ENCODE measurements at places on chromosomes 6 and 20.
A peak's percentile ranks its signal among the peaks of the same experiment; 100 is the strongest.

GRCh38 chr6:31175971-31176370, 5.5 kb upstream of the POU5F1 start:
- no peak for DNase-seq

- DNase-seq, result no peak
These were observed 336.4 kb downstream of the CDH26 start for GRCh38 chr20:60294632-60295031.

GRCh38 chr20:33373735-33374605, 27.3 kb downstream of the CDK5RAP1 start:
- DNase-seq, result no peak

DNA sequence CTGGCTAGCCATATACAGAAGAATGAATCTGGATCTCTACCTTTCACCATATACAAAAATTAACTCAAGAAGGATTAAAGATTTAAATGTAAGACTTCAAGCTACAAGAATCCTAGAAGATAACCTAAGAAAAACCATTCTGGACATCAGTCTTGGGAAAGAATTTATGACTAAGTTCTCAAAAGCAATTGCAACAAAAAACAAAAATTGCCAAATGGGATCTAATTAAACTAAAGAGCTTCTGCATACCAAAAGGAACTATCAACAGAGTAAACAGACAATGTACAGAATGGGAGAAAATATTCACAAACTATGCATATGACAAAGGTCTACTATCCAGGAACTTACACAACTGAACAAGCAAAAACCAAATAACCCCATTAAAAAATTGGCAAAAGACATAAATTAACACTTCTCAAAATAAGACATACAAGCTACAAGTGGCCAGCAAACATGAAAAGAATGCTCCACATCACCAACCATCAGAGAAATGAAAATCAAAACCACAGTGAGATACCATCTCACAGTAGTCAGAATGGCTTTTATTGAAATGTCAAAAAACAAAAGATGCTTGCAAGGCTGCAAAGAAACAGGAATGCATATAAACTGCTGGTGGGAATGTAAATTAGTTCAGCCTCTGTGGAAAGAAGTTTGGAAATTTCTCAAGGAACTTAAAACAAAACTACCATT, 66.8 kb upstream of the RSPO3 start:
- no peak for DNase-seq

- no peak for DNase-seq
These were observed 35.0 kb downstream of the MYLK4 start for GRCh38 chr6:2715737-2716136.

DNA sequence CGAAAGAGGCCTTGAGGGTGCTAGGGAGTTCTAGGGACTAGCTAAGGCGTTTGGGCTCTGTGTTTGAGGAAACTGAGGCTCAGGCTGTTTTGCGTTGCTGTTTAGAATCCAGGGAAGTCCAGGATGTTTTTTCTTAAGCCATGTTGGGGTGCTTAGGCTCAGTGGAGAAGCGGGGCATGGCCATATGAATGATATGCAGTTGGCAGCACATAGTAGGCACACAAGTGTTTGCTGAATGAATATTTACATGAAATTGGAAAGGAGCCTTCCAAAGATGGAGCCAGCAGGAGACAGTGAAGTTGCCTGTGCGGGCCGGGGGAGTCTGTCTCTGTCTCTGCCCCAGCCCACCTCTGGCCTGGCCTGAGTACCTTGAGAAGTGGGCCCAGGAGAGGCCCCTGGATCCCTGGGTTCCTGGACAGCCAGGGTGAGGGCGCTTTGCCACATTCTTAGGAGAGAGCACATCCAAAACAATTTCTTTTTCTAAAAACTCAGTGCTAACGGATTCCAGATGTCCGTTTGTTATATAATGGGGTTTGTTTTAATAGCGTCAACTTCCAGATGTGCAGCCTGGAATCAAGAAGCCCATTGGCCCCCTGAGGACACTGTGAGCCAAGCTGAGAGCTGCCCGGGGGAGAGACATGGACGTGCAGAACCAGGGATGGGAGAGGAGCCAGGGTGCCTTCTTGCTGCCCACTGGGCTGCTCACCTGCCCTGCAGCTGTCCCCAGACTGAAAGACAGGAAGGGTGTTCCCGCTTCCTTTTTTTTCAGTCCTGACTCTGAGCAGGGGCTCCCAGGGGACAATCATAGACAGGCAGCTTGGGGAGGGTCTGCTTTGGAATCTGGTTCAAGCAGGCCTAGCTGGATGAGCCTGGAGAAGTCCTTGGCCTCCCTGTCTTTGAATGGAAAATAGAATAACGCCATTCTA, 20.1 kb upstream of the EMILIN3 start:
- DNase-seq, result no peak

- DNase-seq, result no peak
These were observed 11.7 kb downstream of the SMLR1 start for GRCh38 chr6:130838951-130839350.

DNA sequence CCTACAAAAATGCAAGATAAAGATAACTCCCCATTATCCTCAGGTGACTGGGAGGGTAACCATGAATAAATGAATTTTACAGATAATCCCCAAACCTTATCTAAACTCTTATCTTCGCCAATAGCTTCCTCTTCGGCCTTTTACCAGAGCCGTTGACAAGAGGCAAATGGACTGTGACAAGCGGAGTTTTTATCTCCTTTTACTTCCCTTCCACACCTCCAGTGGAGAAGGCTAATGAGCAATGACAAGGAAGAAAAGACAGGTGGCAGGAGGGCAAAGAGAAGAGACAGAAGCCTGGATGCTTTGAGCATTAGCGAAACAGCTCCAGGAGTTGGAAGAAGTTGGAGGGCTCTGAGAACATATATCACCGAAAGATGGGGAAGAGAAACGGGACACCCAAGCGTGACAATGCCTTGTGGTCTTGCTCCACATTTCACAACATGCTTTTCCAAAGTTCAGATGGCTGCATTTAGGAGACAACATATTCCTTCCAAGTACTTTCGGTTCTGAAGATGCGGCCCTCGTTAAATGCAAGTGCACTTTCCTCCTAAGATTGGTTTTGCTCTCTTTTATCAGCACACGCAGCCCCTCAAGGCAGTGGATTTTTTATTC, 69.2 kb downstream of the PRDM1 start:
- DNase-seq, result no peak

DNA sequence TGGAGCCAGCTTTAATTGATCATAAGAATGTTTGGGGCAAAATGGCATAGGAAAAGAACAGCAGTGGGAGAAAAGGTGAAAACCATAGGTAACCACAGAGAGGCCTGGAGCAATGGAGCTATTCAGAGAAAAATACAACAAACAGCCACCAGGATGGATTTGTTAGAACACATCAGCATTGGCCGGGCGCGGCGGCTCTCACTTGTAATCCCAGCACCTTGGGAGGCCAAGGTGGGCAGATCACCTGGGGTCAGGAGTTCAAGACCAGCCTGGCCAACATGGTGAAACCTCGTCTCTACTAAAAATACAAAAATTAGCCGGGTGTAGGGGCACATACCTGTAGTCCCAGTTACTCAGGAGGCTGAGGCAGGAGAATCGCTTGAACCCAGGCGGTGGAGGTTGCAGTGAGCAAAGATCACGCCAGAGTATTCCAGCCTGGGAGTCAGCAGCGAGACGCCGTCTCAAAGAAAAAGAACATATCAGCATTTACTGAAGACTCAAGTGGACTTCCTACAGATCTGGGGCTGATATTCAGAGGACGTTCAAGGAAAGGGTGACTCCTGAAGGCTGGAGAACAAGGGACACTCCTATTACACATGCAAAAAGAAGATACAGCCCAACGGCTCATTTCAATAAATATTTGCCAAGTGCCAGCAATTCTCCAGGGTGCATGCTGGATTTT, 20.2 kb downstream of the SNHG17 start:
- DNase-seq, result no peak

DNA sequence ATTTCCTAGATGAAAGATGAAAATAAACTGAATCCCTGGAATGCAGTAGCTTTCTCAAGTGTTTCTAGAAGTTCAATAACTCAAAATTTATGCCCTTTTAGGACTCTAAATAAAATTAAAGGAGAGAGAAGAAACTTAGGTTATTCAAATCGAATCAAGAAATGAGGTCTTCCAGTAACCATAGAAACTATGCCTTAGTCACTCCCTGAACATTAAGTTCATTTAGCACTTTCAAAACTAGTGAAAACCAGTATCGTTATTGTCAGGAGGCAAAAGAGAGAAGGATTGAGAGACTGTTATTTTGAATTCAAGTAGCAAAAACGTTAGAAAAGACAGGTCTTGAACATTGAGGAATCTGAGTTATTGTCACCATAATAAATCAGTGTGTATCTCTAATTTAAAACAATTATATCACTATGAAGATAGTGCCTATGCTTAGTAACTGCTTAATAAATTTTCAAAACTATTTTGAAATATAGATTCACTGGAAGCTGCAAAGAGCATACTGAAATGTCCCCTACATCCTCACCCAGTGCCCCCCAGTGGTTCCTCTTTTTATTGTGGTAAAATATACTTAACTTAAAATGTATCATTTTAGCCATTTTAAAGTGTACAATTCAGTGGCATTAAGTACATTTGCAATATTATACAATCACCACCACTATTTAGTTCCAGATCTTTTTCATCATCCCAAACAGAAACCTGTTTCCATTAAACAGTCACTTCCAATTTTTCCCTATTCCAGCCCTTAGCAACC, 4.6 kb downstream of the RPP21 start:
- no peak for DNase-seq

- DNase-seq, result no peak
These were observed 10.8 kb downstream of the DDX27 start for GRCh38 chr20:49230021-49230420.

DNA sequence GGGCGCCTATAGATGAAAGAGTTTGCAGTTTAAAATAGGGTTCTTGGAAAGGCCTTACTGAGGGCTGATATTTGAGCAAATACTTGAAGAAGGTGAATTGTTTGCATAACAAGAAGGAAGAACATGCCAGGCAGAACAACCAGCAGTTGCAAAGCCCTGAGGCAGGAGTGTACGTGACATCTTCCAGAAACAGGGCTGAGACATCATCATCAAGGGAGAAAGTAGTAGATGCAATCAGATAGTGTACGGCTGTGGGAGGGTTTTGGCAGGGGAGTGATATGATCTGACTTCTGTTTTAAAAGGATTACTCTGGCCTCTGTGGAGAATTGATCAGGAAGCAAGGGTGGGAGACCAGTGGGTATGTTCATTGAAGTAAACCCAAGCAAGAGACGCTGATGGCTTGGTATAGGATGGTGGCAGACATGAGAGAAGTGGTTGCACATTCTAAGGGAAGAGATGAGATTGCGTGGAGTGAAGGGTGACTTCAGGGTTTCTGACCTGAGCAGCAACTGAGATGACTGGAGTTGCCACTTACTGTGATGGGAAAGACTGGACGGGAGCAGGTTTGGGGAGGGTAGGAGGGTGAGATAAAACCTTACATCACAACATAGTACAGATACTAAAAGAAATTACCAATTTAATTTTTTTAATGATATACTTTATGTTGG, 28.8 kb downstream of the RIOK1 start:
- no peak for DNase-seq

DNA sequence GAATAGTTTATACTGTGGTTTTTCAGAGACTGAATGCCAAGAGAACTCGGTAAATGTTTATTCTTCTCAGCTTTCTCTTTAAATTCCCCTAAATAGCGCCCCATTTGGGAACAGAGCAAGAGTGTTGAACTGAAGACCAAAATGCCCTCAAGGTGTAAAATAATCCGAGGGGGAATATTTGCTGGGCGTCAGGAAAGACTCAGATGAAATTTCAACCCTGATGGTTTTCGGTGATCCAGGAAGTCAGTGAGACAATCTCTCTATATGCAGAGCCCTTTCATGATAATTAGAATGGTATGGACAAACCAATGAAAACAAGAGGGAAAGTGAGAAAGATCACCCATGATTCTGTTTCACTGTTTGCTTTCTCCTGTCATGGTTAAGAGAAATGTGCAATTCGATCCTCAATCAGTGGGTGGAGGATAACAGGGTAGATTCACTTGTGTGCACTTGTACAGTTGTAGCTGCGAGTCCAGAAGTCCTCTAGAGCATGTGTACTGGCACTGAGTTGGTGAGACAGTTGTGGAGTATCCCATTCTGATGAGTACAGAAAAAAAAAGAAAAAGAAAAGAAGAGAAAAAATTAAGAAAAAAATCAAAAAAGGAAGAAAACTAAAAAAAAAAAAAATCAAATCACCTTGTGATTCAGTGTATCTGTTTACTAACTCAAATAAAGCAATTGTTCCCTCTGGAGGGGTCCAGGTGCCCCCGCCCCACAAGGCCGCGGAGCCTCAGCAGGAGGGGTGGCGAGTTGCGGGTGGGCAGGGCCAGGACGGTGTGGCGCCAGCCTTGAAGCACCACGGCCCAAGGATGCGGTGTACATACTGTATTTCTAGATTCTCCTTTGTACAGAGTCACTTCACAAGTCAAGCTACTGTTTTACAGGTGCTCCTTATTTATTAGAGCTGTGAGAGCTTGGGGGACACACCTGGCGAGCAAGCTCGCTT, 164.9 kb downstream of the SCML4 start:
- DNase-seq, result no peak

DNA sequence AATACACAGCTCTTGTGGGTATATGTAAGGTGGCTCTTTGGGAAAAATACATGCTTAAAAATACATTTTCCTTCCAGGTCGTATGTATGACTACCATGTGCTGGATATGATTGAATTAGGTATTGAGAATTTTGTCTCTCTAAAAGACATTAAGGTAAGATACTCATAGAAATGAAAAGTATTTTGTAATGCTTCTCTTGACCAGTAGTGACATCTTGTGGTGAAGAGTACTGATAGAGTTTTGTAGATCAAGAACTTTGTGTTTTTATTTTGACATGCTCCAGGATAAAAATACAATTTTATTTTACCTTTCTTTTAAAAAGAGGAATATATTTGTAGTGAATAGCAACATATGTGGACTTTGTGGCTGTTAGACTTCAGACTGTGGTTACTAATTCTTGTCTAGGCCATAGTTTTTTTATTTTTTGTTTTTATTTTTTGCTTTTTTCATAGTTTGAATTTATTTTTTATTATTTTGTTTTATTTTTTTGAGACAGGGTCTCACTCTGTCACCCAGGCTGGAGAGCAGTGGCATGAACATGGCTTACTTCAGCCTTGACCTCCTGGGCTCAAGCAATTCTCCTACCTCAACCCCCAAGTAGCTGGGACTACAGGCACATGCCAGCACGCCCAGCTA, 17.9 kb downstream of the RPF2 start:
- DNase-seq, result no peak

DNA sequence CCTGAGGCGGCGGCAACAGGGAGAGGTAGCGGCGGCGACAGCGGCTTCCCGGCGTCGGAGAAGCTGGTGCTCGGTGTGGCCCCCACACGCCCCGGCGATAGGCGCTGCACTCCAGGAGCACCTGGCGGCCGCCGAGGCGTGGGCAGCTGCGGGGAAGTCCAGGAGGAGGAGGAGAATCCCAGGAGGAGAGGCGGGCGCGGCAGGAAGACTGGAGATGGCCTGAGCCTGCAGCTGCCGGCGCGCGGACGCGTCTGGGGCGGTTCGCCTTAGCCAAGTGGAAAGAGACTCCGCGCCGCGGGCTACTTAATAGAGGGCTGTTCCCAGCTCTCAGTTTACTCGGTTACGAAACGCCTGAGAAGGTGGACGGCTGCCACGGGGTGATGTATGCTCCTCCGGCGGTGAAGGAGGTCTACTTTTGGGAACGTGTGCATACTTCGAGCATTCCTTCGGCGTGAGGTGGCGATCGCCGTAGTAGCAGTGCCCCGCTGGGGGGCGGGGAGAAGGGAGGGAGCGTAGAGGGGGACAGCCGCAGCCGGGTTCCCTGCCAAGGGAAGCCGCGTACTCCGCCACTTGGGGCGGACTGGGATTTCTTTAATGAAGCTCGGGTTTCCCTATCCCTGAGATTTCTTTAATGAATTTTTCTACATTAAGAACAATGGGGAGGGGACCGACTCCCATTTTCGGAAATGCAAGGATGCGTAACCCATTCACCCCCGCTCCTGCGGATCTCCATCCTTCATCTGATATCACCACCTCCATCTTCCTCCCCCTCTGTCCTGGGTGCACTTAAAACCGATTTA, at the start of gene COL12A1:
COL12A1 (minus strand) TSS at position 278 of the 800 bp plus-strand sequence. CDS start 3,261 bp downstream, outside the sequence.
- DNase-seq, result peak; percentile 22
